ENCODE measurements at places on chromosomes 1 and 21.

DNA sequence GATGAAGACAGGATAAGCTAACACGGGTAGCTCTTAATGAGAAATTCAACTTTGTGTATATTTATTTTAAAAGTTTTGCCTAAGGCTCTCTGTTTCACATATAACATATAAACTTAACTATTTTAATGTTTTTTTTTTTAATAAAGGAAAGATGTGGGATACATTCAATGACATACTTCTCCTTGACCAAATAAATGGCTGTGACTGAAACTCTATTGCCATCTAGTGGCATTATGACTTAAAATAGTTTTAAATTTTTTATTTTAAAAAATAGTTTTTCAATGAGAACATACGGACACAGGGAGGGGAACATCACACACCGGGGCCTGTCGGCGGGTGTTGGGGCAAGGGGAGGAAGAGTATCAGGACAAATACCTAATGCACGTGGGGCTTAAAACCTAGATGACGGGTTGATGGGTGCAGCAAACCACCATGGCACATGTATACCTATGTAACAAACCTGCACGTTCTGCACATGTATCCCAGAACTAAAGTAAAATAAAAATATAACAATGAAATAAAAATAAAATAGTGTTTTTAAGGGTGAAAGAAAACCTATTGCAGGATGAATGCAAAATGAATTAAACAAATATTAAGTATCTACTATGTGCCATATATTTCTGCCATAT lies 83.4 kb downstream of the LYST start:
- DNase-seq = no peak

- DNase-seq = no peak
Observed at GRCh38 chr1:72066431-72066830, 215.9 kb downstream of the NEGR1 start.

- no peak for DNase-seq
Observed at GRCh38 chr1:26138974-26139558, 19.8 kb upstream of the FAM110D start.

GRCh38 chr1:231549733-231550447 lies 21.4 kb downstream of the TSNAX start:
- DNase-seq = no peak

GRCh38 chr1:154749078-154749760 lies 120.9 kb downstream of the KCNN3 start:
- no peak for DNase-seq

GRCh38 chr1:157776971-157777391 lies at the start of gene FCRL2:
Gene FCRL2, minus strand, starts transcription at chr1:157777132. Its CDS starts 59 bp downstream, at chr1:157777073.
- DNase-seq = no peak

Data from activated CD8-positive, alpha-beta memory T cell treated with anti-CD3 and anti-CD28 coated beads for 1 hour (primary cell).